ENCODE measurements at places on chromosomes 3 and 15. TPM values are rescaled to one million over a fixed set of nuclear protein-coding genes. Genes with fewer than 3 reads are reported as not detected.
A peak's percentile ranks its signal among the peaks of the same experiment; 100 is the strongest.

DNA sequence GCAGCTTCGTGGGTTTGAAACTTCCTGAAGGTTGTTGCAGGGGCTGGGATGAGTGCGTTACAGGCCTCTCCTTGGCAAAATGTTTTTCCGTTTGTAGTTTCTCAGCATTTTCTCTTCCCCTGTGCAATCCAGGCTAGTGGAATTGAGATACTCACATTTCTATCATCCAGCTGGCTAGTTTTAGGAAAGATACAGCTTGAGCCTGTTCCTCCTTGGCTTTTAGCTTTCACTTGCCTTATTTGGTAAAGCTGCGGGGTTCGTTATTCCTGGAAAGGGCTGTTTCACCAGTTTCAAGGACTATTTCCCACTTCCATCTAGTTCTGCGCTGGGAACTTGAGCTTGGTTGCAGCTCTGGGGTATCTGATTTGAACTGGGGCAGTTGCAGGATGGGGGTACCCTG, 90.3 kb downstream of the ITPR1 start:
- peak; percentile 18 for DNase-seq

- no peak for DNase-seq
These were observed 66.8 kb downstream of the ABTB1 start for GRCh38 chr3:127739347-127740135.

DNA sequence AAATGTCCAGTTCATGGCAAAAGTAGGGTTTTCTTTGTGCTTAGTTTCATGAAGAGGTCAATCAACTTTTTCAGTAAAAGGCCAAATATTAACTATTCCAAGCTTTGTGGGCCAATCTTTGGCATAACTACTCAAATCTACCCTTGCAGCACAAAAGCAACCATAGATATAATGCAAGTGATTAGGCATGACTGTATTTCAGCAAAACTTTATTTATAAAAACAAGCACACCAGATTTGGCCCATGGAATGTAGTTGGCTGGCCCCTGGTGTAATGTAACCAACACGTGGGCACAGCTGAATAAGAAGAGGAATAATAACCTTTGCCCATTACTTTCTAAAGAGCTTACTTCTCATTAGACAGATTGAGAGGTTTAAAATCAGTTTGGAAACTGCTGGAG, 50.6 kb downstream of the CASR start:
- DNase-seq, result no peak

DNA sequence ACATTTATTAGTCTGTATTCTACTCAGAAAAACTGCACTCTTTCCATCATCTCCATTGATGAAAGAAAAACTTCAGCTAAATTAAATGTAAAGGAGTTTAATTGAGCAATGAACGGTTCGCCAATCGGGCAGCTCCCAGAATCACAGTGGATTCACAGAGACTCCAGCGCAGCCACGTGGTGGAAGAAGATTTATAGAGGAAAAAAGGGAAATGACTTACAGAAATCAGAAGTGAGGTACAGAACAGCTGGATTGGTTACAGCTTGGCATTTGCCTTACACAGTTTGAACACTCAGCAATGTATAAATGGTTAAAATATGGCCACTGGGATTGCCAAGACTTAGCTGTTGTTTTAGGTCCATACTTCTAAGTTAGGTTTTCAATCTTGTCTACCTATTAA, 2.8 kb upstream of the SUCLG2 start:
- no peak for DNase-seq

DNA sequence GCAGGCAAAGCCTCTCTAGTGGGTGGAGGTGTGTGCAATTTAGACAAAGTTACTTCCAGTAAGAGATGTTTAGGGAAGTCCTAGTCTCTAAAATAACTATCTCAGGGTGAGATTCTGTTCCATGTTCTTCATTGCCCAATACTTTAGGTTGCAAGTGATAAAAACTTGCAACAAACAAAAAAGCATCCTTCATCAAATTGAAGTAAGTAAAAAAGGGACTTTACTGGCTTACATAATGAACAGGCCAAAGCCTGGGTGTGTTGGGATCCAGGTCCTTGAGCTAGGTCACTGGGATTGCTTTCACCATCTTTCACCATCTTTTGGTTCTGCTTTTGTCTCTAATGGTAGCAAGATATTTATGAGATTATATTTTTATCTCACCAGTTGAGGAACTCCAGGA, 38.3 kb downstream of the CX3CR1 start:
- no peak for DNase-seq

DNA sequence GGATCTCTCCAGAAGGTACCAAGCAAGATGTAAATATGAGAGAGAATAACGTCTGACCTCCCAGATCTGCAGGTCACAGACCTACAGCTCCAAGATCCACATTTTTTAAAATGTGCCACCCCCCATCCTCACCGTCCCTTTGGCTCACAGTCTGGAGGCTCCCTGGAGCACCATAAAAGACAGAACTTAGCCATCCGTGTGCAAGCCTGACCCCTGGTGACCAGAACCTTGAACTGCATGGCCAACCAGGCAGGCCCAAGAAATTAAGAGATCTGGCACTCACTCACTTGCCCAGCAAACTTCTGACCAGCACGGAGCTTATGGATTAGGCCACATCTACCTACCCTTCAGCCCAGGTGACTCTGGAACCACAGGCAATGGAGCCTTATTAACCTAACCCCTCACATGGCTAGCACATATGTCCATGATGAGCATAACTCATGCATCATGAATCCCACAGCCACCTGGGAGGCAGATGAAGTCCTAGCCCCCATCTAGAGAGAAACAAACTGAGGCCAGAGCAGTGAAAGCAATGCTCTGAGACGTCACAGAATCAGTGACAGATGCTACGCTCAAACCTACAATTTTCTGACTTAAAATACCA, 275.3 kb downstream of the UACA start:
- DNase-seq, result peak; percentile 74

DNA sequence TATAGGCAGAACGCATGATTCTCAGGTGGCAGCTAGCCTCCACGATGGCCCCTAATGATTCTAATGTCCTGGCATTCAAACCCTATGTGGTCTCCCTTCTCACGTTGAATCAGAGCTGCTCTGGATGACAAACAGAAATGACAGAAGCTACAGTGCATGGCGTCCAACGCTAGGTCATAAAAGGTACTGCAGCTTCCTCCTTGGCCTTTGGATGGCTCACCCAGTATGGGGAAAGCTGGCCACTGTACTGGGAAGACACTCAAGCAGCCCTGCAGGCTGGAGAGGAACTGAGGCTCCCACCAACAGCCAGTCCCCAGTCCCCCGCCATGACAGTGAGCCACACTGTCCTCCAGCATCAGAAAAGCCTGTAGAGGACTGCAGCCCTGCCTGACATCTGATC, 286.3 kb downstream of the FAM43A start:
- peak; percentile 11 for DNase-seq

DNA sequence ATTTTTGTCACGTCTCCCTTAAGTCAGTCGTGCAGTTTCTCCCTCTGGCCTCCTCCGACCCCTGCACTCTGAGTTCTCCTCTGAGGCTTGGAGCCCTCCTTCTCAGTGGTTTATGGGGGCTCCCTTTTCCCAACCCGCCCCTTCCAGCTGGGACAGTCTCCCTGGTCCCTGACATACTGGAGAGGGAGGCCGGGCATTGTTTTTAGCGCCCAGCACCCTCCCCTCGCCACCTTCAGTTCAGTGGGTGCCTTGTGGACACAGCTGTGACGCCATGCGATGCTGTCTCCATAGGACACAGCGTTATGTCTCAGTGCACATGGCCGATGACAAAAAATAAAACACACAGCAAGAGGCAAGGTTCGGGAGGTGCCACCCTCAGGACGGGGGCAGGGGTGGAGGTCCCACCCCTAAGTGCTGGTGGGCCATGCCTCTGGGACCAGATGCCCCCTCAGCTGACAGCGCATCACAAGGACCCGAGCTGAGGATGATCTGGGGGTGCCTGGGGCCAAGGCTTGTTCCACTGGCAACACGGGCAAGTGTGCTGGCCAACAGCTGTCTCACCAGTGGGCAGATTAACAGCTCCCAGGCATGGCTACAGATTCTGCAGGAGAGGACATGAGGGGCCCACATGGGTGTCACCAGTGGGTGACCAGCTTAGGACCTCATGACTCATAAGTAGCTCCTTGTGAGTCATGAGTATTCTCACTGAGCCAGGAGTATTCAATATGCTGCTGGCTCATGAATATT, 81.6 kb downstream of the PLXNA1 start:
- no peak for DNase-seq

DNA sequence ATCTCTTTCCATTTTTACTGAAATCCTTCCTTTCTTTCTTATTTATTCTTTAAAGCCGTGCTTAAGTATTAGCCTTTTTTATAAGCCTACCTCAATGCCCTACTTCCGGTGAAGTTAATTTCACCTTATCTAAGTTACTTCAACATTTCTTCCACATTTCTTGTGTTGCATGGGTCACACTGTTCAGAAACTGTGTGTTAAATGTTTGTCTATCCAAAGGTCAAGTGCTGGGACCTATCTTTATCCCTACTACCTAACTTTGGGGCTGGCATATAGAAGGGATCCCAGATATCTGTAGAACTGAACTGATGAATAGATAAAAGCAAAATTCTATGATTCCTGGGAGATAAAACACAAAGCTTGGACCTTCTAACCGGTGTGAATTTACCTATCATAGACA, 332.3 kb upstream of the SATB1 start:
- DNase-seq, result no peak

DNA sequence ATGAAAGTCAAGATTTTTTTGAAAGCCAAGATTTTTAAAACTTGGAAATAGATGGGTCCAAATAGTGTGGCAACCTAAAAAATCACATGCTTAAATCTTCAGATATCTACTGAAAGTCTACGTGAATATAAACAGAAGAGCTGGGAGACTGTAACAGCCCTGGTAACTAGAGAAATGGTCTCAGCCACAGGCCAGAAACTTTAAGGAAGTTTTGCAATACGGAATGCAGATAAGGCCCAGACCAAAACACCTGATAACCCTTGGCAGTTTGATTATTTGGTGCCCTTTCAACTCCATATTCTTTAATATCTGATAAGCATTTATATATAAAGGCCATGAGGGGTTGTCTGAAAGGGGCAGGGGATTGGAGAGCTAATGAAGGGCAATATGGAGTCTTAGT, 537.3 kb upstream of the TGFBR2 start:
- no peak for DNase-seq

- no peak for DNase-seq
These were observed 347.8 kb downstream of the MFSD1 start for GRCh38 chr3:159149633-159150032.

GRCh38 chr3:29721789-29722188, 440.9 kb downstream of the RBMS3 start:
- DNase-seq, result no peak

DNA sequence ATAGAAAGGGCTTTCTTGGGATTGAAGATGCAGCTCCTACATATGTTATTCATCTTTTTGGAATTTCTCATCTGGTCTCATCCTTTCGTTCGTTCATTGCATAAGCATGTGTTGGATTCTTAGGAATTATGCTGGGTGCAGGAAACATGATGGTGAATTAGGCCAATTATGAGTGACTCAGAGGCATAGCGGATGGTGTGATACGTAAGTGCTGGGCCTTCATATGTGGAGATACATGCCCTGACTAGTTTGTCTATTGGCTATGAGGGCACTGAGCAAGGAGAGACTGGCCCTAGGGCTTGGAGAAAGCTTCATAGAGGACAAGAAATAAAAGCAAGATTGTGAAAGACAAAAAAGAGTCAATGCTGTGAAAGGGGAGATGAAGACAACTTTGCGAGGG, 235.1 kb downstream of the MYRIP start:
- DNase-seq, result no peak

GRCh38 chr3:116141724-116142123, 303.6 kb downstream of the LSAMP start:
- no peak for DNase-seq

GRCh38 chr15:89654301-89654761, 936 bp downstream of the KIF7 start:
- no peak for DNase-seq

DNA sequence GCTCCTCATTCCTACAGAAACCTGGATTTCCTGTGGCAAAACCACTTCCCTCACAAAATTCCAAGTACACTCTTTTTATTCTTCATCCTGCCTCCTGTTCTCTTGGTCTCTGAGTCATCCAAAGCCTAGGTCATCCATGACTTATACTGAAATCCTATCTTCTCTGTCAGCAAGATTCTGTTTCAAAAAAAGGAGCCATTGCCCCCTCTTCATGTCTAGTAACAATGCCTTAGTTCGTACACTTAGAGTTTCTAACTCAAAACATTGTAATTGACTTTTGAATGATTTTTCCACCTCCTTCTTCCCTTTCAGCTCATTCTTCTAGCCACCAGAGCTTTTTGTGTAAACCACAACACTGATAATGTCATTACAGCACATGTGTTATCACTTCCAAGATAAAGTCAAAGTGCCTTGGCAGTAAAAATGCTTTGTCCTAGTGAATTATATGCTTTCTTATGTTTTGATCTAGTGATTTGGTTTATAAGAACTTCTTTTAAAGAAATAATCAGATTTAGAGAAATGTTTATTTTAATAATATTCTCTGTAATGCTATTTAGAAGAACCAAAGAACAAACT, 256.5 kb upstream of the NECTIN3 start:
- no peak for DNase-seq

GRCh38 chr3:18634461-18634860, 209.3 kb upstream of the SATB1 start:
- DNase-seq, result no peak

GRCh38 chr3:30189900-30190299, 416.5 kb upstream of the TGFBR2 start:
- no peak for DNase-seq

DNA sequence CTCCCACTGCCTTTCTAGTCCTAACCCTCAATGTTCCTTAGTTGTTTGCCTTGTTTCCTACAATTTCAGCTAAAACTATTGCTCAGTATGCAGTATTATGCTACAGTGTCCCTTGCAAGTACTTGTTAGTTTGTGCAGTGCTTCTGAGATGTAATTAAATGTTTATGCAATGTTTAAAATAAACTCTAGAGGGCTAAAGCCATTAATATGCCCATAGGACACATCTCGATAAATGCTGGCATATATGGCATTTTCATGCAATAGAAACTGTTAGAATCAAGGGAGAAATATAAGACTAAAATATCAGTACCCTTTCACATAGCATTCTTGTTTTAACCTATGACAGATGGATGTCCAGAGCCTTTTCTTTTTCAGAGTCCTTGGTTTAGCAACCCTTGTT, 59.8 kb upstream of the ACKR4 start:
- DNase-seq, result no peak

The TMEM158 gene
- 16.9 TPM for total RNA-seq

The DYNLT2B gene
- total RNA-seq, result 11.3 TPM

The SEMA6D gene
- 0.97 TPM for total RNA-seq

The LYZL4 gene
- total RNA-seq, result not detected

The POMGNT2 gene
- 26.1 TPM for total RNA-seq

The TMEM266 gene
- 2.8 TPM for total RNA-seq

The RTP3 gene
- total RNA-seq, result not detected

The CHDH gene
- total RNA-seq, result 31.4 TPM

The OXNAD1 gene
- total RNA-seq, result 34.2 TPM

The SEMA3B gene
- 8.0 TPM for total RNA-seq

The SPTBN5 gene
- 1.1 TPM for total RNA-seq

The SERPINI2 gene
- 2.5 TPM for total RNA-seq

Data from GM23338 (cell line).